ENCODE measurements at places on chromosomes 1 and 21.

- no peak for DNase-seq
These were observed 5.9 kb downstream of the DHDDS start for GRCh38 chr1:26438041-26438440.

GRCh38 chr1:55216096-55216495 lies 932 bp upstream of the USP24 start:
- DNase-seq, result no peak

GRCh38 chr1:96374076-96374762 lies 347.4 kb upstream of the PTBP2 start:
- DNase-seq, result no peak

DNA sequence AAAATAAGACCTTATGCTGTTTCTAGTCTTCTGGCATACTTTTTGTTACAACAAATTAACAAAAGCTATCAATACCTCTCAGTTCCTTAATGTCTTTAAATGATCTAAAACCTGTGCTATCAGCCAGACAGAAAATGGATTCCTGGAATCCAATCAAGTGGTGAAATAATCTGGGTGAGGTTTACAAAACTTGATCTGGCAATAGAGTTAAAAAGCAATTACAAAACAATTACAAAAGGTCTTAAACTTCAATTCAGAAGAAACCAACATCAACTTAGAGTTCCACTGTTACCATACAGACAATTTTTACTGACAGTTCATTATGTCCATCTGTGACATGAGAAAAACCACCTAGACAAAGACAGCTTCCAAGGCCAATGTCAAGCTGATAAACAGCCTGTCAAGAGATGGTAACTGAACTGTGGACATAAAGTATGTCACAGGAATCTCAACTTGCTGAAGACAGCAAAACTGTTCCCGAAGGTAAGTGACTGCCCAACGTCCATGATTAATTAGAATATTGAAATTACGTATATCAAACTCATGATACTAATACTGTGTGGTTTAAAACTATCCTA lies 17.4 kb downstream of the ZZZ3 start:
- DNase-seq, result no peak

- no peak for DNase-seq
These were observed 37.6 kb downstream of the DUSP10 start for GRCh38 chr1:221704306-221704705.

GRCh38 chr1:228089519-228090380 lies 7.2 kb downstream of the ARF1 start:
- no peak for DNase-seq

All from stimulated activated CD4-positive, alpha-beta T cell treated with anti-CD3 and anti-CD28 coated beads, Interleukin-2, amount 100 ng/mL, for 24 hours (primary cell).